ENCODE measurements at places on chromosomes 16 and 17.
A peak's percentile ranks its signal among the peaks of the same experiment; 100 is the strongest.

DNA sequence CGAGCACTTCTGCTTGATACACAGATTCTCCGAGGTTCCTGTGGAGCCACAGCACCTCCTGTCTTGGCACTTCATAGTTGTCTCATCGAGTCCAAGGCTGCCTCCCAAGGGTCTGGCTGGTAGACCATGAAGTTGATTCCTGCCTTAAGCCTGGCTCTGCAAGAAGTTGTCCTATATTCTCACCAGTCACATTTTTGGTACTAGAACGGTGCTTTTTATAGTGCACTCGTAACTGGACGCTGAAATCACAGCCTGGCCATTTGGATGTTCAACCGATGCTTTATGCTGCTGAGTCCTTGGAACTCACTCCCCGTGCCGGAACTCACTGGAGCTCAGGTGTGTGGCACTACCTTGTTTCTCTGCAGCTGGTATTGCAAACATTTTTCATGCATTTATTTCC lies 35.6 kb downstream of the RMI2 start:
- no peak for DNase-seq

DNA sequence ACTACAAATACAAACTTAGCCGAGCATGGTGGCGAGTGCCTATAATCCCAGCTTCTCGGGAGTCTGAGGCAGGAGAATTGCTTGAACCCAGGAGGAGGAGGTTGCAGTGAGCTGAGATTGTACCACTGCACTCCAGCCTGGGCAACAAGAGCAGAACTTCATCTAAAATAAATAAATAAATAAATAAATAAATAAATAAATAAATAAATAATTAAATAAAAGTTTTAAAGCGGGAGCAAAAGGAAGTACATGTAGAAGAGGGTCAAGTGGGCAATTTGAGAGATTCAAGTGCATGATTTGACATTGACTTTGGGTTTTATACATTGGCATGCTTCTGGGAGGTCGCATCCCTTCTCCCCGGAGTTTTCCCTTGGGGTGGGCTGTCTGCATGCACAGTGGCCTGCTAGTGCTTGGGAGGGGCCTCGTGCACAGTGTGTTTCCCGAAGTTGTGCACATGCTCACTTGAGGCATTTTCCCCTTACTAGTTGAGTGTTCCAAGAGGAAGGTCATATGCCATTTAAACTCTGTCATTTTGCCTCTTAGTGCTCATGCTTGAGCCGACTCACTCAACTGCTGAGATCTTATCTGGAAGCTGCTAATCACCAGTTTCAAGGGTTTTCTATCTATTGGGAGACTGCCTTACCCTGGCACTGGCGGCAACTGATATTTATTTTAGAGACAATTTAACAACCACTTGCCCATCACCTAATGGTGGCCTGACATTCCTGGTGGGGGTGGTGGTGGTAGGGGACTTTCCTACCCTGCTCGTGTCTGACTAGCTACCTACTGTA lies 193.2 kb upstream of the MPHOSPH6 start:
- no peak for DNase-seq

DNA sequence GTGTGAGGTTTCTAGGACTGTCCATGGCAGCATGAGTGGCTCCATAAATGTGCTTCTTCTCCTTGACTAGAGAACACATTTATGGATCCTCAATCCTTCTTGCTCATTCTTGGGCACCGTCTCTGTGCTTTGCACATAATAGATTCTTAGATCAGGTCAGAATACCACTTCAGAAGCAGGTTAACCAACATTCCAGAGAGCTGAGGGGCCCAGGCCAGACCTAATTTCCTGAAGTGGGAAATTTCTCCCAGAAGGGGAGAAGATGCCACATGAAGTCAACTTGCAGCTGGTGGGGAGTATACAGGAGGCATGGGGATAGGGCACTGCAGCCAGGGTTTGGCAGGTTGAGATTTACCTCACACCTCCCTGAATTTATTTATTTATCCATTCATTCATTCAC lies 24.4 kb upstream of the VAT1L start:
- DNase-seq: no peak

DNA sequence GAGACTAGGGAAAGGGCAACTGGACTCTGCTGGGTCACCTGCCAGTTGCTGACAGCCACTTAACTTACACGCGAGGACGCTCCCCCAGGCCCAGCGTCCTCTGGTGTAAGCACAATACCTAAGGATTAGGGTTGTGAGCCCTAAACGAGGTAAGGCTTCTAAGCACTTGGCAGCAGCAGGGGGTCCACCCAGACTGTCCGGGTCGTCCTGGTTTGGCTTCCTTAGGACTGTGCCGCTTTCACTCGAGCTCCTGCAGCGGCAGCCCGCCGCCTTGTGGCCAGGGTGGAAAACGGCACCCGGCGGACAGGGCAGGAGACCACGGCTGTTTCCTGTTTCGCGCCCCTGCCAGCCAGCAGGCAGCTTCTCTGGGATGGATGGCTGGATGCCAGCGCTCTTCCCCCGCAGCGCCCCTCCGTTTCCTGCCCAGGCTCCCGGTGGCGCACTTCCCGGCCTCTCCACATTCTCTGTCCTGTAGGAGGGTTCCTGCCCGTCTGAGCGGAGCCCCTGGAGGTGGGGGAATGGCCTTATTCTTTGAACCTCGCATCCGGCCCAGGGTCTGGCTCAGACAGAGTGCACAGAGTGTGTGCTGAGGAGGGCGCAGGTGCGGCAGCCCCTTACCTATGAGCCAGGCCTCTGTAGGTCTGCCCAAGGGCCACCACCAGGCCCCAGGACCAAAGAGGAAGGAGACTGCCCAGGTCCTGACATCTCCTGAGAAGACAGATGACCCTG lies 47.0 kb upstream of the AMZ2 start:
- peak; percentile 78 for DNase-seq

DNA sequence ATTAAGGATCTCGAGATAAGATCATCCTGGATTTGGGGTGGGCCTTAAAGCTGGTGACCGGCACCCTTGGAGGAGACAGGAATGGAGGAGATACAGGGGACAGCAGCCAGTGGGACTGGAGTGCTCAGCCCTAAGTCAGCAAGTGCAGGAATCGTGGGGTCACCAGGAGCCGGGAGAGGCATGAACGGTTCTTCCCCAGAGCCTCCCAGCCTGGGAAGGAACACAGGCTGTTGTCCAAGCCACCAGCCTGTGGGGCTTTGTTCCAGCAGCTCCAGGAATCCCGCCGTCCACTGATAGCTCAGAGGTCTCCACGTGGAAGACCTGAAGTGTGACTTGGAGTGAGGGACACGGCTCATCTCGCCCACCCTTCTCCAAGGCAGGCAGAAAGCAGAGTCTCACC lies 2.5 kb upstream of the WDR45B start:
- DNase-seq: no peak

DNA sequence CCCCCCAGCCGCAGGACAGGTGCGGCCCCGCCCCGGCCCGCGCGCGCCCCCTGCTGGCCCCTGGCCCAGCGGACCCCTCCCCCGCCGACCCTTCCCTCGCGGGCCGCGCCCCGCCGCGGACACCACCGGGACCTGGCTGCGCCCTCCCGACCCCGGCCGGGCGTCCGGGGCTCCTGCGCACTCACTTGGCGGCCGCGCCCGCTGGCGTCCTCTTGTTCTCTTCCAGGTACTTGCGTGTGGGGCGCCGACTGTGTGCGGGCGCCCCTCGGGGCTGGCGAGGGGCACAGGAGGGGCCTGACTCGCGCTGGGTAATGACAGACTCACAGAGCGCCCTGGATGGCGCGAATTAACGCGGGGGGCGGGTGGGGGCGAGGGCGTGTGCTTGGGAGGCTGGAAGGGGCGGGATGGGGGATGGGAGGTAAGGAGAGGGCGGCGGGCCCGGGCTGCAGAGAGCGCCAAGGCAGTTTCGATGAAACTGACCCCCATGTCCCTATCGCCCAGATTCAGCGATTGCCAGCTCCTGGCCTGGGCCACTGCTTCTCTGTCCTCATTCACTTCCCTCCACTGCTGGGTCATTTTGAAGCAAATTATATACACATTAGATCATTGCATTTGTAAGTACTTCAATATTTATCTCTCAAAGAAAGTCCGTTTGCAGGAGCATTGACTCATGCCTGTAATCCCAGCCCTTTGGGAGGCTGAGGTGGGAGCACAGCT lies 445 bp upstream of the DBNDD1 start:
- peak; percentile 26 for DNase-seq

- no peak for DNase-seq
Observed at GRCh38 chr16:77375396-77375795, 59.4 kb downstream of the ADAMTS18 start.

DNA sequence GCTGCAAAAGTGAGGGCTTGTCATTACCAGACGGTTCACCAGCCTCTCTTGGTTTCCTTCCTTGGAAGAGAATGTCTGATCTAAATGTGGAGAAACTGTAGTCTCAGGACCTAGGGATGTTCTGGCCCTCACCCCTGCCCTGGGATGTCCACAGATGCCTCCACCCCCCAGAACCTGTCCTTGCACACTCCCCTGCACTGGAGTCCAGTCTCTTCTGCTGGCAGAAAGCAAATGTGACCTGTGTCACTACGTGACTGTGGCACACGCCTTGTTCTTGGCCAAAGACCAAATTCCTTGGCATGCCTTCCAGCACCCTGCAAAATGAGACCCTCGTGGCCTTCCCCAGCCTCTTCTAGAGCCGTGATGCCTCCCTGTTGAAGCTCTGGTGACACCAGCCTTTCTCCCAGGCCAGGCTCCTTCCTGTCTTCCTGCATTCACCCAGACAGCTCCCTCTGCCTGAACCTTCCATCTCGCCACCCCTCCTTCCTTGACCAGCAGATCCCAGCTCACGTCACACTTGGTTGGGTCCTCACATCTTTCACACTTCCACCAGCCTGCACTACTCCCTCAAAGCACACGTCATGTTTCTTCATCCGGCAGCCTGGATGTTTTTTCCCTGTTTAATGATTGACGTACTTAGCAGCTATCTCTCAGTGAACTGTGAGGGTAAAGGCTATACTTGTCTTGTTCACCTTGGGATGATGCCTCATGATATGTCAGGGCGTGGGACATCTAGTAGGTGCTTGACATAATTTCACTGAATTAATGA lies 4.3 kb downstream of the ZNF768 start:
- DNase-seq: no peak

DNA sequence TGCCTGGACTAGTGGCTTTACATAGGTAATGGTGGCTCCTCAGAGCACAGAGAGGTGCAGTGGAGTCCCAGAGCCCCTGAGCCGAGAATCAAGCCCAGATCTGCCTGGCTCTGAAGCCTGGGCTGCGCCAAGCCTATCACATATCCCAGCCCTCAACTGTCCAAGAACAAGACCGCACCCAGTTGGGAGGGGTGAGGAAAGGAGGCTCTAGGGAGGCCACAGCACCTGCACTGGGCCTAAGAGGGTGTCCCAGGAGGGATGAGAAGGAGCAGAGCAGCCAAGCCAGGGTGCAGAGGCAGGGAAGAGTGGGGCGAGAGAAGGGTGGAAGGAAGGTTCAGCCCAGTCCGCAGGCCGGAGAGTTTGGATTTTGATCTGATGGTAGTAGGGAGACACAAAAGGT lies 941 bp upstream of the RNF112 start:
- no peak for DNase-seq

DNA sequence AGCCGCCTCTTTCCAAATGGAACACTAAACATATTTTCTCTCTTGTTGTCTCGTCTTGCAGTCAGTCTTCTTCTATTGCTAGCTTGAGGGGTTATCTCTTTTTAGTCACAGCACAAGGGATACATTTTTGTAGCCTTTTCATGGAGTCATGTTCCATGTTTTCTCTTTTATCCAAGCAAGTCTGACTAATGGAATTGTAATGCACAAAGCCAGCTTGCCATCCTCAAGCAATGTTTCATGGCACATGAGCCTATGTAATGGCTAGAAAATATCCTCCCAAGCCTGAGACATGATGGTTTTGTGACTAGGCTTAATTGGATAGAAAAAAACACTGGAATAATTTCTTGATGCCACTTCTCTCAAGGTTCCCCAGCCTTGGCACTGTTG lies 414.6 kb upstream of the GOT2 start:
- DNase-seq: no peak

DNA sequence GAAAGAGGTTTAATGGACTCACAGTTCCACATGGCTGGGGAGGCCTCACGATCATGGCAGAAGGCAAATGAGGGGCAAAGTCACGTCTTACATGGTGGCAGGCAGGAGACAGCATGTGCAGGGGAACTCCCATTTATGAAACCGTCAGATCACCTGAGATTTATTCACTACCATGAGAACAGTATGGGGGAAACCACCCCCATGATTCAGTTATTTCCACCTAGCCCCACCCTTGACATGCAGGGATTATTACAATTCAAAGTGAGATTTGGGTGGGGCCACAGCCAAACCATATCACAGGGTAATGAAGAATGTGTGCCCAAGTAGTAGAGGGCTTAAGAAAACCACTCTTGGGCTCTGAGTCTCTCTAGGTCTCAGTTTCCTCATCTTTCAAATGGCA lies 85.1 kb downstream of the PRKCB start:
- DNase-seq: no peak

DNA sequence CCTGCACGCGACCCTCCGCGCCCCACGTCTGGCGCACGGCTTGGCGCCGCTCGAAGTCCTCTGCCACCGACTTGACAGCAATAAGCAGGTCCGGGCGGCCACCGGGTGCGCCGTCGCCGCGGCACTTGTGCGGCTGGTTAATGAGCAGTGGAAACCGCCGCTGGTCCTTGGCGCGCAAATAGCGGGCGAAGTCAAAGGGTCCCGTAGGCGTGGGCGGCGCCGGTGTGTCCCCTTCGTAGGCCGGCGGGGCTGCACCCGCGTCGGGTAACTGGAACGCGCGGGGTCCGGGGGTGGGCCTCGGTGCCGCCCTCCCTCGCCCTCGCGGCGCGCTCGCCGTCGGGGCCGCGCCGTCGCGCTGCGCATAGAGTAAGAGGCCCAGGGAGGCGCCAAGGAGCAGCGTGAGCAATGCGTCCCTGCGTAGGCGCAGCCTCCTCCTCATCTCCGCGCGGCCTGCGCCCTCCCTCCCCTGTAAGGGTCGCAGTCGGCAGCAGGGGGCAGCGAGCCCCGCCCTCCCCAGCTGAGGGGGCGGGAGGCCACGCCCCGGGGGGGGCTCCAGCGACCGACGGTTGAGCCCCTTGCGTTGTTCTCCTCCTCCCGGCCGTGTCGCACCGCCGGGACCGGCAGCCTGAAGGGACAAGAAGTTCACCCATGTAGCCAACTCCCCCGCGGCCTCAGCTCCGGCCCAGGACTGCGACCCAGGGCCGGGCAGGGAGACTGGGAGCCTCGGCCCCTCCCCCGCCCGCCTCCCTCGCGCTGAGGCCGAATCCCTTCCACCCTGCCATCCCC lies 558 bp downstream of the B3GNT9 start:
- DNase-seq: no peak

GRCh38 chr17:19333132-19333440 lies 29.4 kb downstream of the B9D1 start:
- DNase-seq: no peak

GRCh38 chr16:28326881-28327610 lies 34.7 kb downstream of the SBK1 start:
- peak; percentile 73 for DNase-seq

DNA sequence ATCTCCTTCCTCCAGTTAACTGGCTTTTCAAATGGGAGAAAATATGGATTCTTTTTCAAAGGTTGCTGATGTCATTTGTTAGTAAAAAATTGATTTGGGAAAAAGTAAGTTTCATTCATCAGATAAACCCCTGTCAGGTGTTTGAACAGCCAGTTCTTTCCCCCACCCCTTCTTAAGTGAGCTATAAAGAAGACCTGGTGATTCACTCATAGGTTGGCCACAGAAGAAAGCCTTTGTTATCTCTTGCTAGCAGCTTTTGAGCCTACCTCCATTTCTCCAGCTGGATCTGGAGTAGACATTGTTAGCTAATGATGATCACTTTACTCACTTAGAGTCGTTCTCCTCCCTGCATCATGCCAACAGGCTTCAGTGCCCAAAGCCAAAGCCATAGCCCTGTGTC lies 63.0 kb downstream of the NLK start:
- no peak for DNase-seq

GRCh38 chr17:61461586-61461966 lies 9.4 kb downstream of the TBX4 start:
- no peak for DNase-seq

GRCh38 chr16:30523768-30524574 lies 2.4 kb downstream of the ZNF768 start:
- DNase-seq: no peak
